GM13976 (cell line): ENCODE measurements at places on chromosomes 3 and 15.

DNA sequence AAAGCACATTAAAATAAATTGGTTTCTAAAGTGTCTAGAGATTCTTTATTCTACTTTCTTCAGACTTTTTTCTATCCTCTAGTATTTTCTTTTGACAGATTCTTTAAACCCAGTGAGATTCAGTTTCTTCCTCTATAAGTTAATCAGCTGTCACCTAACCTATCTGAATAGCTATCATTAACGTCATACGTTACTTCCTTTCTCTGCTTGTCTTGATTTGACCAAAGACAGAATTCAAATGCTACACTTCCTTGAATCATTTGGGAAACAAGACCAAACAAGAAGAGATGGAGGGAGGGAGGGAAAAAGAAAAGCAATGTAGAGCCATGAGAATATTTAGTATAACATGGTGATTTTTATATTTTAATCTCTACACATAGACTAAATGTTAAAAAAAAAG lies 235.2 kb downstream of the NAALADL2 start:
- no peak for DNase-seq

DNA sequence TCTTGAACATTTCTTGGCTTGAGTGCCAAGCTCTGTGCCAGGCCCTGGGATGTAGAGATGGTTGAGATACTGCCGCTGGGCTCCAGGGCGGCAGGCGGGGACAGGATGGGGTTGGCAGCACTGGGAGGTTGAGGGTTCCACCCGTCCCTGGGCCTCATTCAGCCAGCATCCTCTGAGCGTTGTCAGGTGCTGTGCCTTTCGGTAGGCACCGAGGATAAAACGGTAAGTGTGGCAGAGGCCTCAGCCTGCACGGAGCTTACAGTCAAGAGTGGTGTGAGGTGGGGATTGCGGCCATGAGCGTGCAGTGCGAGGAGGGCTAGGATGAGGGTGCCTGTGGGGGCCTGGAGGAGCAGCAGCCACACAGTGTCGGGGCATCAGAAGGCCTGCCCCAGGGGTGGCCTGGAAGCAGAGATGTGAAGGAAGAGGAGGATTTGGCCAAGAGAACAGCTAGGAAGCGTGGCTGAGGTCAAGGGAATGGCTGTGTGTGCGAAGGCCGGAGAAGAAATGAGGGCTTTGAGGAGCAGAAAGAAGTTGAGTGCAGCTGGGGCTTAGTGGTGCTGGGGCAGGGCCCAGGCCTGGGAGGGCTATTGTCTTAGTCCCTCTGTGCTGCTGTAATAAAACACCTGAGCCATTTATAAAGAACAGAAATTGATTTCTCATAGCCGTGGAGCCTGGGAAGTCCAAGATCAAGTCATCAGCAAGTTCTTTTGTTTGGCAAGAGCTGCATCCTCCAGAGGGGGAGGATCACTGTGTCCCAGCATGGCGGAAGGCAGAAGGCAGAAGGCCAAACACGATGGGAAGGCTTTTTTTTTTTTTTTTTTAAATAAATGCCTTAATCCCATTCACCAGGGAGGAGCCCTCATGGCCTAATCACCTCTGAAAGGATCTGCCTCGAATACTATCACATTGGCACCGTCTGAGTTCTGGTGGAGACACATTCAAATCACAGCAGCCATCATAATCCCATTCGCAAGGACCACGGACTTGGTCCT lies 22.7 kb downstream of the CORO2B start:
- DNase-seq: no peak

DNA sequence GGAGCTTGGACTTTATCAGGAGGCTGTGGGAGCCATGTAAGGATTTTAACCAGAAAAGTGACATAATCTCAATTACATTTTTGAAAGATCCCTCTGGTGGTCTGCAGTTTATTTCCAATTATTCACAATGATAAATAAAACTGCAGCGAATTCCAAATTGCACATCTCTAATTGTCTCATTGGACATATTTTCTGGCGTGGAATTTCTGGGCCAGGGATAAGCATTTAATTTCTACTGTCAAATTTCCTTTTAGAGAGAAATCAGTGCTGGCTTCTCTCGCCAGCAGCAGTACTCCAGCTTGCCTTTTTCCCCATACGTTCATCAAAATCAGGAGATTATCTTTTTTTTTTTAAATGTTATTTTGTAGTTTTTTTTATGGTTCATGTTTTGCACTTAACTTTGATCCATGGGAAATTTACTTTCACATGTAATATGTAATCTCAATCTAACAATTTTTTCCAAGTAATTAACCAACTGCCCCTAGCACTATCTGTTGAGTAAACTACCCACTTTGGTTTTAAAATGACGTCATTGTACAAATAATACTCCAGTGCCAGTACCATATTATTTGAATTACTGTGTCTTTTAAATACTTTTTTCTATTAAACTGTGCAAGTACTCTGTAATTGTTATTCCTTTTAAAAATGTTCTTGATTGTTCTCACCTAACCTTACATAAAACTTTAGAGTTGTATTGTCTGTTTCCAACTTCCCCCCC lies 251.8 kb downstream of the ADAMTSL3 start:
- no peak for DNase-seq

DNA sequence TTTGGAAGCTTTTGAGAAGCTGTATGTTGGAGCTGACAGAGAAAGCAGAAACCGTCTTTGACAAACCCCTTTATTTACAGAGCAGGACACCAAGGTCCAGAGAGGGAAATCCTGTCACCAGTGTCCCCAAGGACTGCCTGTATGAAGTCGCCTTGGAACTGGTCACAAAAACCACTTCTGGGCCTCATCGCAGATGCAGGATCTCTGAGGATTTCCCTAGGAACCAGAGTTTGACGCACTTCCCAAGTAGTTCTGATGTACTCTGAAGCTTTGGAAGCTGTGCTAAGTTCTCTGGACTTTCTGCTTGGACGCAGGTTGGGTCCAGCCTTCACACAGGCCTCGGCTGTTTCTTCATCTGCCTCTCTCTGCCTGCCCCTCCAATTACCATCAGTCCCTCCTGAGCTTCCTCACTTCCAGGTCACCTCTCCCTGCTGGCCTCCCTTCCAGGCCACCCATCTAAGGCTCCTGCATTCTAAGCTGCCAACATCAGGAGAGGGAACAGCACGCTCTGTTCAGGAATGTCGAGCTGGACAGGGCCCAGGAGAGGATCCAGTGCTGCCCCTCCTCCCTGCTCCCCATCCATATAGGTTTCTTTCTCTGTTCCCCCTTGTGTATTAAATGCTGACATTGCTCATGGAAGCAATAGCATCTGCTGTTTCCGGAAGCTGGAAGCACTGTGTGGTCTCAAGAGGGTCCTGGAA lies 270.8 kb downstream of the OPA1 start:
- no peak for DNase-seq

DNA sequence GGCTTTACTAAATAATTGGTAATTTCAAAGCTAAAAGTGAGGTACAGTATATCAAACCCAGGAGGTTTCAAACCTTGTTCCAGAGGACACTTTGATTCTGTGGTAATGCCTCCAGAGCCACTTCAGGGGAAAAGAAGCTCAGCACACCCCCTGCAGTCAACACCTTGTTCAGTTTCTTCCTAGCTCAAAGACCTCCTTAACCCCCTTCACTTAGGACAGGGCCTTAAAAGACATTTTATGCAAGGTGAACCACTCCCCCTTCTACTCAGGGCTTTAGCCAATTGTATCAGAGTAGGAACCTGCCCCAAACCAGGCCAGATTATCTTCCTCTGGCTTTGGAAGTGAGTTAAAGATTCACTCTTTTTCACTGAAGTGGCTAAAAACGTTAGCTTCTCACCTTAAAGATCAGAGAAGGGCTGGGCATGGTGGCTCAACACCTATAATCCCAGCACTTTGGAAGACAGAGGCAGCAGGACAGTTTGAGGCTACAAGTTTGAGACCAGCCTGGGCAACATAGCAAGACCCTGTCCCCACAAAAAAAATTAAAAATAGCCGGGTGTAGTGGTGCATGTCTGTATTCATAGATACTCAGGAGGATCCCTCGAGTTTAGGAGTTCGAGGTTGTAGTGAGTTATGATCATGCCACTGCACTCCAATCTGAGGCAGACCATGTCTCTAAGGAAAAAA lies 3.4 kb downstream of the DENND6A start:
- DNase-seq: no peak

GRCh38 chr3:57733790-57734189 lies 22.3 kb upstream of the SLMAP start:
- no peak for DNase-seq

- DNase-seq: no peak
These were observed 85.7 kb downstream of the TRIM42 start for GRCh38 chr3:140763532-140763931.

DNA sequence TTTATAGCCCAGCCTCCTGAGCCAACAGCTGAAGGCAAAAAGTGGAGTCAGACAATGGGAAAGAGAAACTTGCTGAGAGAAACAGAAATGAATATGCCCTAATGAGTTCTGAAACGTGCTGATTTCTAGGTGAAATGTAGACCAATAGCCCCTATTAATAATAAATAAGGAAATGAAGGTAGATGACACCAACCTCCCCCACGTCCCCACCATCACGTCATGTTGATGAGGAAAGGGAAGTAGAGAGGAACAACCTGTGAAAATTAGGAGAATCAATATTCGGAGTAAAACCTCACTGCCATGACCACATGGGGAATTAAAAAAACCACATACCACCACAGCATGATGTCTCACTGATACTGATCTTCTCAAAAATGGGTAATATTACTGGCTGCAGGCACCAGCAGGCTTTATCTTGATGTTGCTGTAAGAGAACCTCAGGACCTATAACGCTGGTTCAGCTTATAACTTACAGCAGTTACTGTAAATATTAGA lies 64.0 kb downstream of the KAT2B start:
- peak; percentile 14 for DNase-seq

- no peak for DNase-seq
These were observed 895.6 kb downstream of the ROBO1 start for GRCh38 chr3:78872195-78872594.

GRCh38 chr3:8650583-8651416 lies 6.2 kb upstream of the SSUH2 start:
- DNase-seq: no peak

- DNase-seq: no peak
These were observed 1.7 kb downstream of the HEG1 start for GRCh38 chr3:125054062-125054448.

- DNase-seq: no peak
These were observed 382 bp upstream of the POMGNT2 start for GRCh38 chr3:43106293-43106628.

DNA sequence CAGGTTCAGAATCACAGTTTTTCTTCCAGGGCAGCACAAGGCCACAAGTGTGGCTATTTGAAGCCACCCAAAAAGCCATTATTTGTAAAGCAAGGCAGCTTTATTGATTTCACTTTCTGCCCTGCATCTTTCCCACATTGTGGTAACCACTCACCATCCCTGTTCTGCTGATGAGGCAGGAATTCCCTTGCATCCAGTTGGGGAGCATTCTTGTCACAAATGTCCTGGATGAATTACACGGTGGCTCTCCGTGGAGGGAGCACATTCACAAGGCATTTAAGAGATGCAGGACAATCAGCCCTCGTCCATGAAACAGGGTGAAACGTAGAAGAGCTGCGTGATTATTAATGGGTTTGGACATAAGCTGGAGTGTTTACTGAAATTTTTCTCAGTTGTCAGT lies 111.2 kb downstream of the APBA2 start:
- DNase-seq: no peak

- DNase-seq: no peak
These were observed 37.6 kb upstream of the RHCG start for GRCh38 chr15:89533861-89534544.

DNA sequence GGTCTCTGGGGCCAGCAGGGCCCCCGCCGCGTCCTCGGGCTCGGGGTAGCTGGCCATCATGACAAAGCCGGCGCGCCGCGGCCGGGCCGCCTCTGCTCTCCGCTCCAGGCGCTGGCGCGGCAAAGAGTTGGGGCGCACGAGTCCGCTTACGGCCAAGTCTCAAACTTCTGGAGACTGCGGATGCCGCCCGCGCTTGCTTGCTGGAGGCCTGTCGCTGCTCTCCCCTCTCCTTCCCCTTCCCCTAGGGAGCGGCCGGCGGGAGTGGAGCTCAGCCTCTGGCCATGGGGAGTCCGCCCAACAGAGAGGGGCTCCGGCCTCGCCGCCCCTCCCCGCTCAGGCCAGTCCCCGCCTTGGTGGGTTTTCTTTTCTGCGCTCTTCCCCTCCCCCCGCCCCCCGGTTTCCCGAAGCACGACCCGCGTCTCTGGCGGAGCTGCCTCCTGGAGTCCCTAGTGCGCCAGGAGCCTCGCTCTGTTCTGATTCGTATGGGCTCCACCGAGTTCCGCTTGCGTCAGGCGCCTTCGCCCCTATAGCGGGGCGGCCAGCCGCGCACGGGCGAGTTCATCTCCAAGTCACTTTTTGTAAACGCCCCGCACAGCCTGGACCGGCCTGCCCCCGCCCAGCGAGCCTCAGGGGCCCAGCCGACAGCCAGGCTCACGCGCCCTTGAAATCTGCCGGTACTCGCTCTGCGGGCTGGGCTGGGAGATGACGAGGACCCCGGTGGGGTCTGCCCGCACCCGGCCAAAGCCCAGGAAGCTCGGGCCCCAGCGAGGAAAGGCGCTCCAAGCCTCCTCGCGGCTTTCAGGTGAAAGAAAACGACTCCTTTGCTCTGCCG lies at the start of the genes FOXL2 and FOXL2NB:
Gene FOXL2, minus strand, starts transcription at position 475 of the 832 bp plus-strand sequence. Its CDS starts 415 bp downstream, at position 60.
Gene FOXL2NB, plus strand, starts transcription at position 555 of the 832 bp plus-strand sequence. Its CDS starts 148 bp downstream, at position 703.
- DNase-seq: no peak

GRCh38 chr3:98968824-98969223 lies 67.3 kb upstream of the DCBLD2 start:
- no peak for DNase-seq

GRCh38 chr15:37792351-37792750 lies 142.1 kb upstream of the TMCO5A start:
- no peak for DNase-seq

DNA sequence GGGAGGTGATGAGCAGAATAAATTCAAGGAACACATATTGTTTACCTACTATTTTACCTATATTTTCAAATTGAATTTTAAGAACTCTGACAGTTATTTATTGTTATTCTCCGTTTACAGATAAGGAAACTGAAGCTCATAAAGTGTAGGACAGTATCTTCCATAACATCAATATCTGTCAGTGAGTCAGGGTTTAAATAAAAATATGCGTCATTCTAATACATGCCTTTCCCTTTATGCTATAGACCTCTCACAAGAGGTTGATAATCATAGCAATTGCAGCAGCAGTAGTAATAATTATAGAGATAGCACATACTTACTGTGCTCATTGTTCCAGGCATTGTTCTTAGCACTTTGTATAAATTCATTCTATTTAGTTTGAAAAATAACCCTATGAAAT lies 101.1 kb downstream of the EPHA6 start:
- DNase-seq: no peak

DNA sequence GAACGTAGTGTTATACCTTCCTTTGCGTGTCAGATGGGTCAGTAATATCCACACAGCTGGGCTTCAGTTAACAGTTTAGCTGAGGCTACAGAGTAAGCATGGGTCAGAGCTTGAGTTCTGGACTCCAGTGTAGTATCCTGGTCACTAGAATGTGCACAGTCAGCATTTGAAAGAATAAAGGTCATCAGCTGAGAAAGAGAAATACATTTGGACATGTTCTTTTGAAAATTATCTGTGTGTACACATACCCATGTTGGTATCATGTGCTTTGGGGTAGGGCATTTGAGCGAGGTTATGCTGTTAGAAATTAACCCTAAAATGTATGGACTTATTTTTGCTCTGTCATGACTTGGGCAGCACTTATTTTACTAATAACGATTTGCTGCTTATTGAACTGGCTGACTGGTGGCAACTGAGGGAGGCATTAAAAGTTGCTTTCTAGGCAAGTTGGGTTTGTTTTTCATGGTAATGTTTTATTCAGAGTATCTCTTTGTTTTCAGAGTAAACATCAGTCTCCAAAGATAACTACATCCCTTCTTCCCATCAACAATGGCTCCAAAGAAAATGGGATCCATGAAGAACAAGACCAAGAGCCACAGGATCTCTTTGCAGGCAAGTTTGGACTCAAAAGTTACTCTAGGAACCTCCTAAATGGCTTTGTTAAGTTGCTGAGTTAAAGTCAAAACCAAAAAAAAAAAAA lies 16.4 kb downstream of the SNX1 start:
- DNase-seq: no peak
